Pons (tissue), 1 donor: ENCODE measurements at places on chromosomes 11 and 22.

GRCh38 chr11:85279267-85279666 is 347.9 kb downstream of the DLG2 start:
- no peak for DNase-seq

DNA sequence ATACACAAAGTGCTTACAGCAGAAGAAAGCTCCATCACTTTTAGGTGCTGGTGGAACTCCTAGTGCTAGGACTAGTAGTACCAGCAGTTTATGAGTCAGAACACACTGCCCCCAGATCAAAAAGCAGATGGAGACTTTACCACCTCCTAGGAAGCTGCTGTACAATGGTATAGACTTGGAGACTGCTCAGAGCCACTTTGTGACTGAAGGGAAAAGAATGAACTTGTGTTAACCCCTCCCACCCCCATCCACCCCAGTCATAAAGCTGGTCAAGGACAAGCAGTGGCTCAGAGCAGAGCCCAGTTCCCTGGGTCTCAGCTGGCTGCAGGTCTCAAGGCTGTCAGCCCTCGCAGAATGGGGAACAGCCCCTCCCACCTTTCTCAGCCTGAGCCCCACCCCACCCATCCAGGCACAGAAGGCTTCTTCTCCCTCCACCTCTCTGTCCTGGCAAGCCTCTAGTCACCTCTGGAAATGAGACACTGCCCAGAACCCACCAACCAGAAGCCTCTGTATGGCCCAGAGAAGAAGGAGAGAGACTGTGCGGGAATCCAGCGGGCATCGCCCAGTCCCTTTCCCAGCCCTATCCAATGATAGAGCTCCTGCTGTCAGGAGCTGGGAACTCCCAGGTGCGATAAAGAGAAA is 23.8 kb downstream of the PACSIN2 start:
- DNase-seq = no peak

GRCh38 chr11:9758637-9759518 is 95.0 kb downstream of the SWAP70 start:
- DNase-seq = peak; percentile 53

DNA sequence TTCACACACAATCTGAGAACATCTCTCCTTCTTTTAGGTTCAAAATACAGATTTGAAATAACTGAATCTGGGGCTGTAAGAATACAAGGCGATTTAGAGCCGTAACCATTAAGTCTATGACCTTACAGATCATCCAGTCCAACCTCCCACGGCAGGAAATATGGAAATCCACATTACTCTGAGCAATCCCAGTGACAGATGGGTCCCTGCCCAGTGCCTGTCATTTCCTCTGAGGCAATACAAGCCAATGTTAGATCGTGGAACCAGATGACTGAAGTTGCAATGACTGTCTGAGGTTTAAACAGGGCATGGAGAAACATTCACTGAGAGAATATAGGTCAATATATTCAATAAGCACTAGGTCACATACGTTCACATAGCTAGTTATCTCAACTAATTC is 77.4 kb upstream of the OR5AK2 start:
- DNase-seq = no peak

- no peak for DNase-seq
These were observed 15.2 kb downstream of the PRR33 start for GRCh38 chr11:1876361-1877063.

DNA sequence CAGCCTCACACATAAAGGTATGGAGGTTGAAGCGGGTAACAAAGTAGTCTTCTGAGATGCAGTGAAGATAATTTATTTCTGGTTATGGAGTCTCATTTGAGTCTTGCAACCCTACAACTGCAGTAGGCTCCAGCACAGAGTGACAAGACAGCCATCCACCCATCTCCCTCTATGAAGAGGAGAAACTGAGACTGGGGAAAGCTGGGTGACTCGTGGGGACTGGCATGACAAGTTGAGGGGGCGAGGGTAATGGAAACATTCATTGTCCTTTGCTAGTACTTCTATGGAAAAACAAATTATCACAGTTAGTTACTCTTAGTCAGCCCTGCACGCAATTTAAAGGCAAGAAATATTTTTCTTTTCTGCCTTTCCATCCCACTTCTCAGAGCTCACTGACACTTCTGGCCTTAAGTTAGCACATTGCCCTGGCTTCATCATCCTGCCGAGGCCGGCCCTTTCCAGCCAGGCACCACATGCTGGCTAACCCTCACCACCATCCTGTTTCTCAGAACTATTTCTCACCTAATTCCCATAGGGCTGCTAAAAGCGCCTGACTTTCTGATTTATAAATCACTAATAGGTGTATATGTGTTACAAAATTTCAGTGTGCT is 361.1 kb downstream of the ETS1 start:
- no peak for DNase-seq

- DNase-seq = no peak
These were observed 5.8 kb upstream of the MS4A18 start for GRCh38 chr11:60718524-60719316.

GRCh38 chr11:68904248-68904847 is 657 bp downstream of the IGHMBP2 start:
- DNase-seq = peak; percentile 3

GRCh38 chr22:36982136-36982535 is 37.1 kb downstream of the TST start:
- no peak for DNase-seq

DNA sequence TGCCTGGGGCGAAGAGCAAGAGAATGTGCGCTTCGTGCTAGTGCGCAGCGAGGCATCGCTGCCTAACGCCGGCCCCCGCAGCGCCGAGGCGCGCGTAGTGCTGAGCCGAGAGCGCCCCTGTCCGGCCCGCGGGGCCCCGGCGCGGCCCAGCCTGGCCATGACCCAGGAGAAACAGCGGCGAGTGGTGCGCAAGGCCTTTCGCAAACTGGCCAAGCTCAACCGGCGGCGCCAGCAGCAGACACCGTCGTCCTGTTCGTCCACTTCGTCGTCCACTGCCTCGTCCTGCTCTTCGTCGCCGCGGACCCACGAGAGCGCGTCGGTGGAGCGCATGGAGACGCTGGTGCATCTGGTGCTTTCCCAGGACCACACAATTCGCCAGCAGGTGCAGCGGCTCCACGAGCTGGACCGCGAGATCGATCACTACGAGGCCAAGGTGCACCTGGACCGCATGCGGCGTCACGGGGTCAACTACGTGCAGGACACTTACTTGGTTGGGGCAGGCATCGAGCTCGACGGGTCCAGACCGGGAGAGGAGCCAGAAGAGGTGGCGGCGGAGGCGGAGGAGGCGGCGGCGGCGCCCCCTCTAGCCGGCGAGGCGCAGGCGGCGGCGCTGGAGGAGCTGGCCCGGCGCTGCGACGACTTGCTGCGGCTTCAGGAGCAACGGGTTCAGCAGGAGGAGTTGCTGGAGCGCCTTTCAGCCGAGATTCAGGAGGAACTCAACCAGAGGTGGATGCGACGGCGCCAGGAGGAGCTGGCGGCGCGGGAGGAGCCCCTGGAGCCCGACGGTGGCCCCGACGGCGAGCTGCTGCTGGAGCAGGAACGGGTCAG is 1.0 kb downstream of the RASSF10 start:
- DNase-seq = no peak

GRCh38 chr11:69463995-69464960 is 17.2 kb upstream of the LINC01488 start:
- DNase-seq = no peak

DNA sequence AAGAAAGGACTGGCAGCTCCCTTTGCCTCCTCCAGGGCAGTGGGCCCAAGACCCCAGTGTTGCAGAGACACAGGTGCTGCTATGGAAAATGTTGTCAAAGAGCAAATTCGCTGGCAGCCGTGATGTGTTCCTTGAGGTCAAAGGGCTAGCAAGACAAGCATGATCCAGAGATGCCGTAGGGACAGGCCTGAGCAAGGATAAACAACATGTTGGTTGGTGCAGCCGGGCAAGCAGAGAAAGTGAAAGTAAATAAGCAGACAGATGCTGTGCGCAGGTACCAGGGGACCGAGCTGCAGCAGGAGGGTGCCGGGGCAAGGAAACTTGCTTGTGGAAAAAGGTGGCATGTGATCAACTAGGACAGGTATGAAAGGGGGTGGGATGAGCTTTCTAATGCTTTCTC is 125.5 kb upstream of the NECTIN1 start:
- DNase-seq = no peak

DNA sequence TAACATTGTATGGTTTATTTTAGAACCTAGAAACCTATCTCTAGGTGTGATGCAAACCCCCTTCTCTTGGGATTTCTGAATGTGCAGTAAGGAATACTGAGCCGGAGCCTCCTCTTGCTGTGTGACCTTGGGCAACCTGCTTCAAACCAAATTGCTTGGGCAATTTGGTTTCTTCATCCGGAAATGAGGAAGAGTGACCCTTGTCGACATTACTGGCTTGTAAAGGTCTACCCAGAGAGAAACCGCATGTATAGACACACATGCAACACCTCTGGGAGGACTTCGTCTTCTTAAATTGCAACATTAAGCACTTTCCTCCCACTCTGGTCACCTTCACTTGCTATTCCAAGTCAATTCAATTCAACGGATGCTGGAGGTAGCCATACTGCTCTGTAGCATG is 19.6 kb upstream of the TP53I11 start:
- DNase-seq = no peak

GRCh38 chr11:107804971-107805370 is 53.6 kb downstream of the SLC35F2 start:
- no peak for DNase-seq

- DNase-seq = no peak
These were observed 49.0 kb downstream of the SC5D start for GRCh38 chr11:121341609-121342008.

GRCh38 chr11:76237000-76237649 is 30.8 kb upstream of the WNT11 start:
- DNase-seq = no peak

- no peak for DNase-seq
These were observed 45.9 kb upstream of the GPR83 start for GRCh38 chr11:94447149-94447548.

GRCh38 chr22:42747701-42748513 is 27.2 kb upstream of the A4GALT start:
- DNase-seq = no peak

DNA sequence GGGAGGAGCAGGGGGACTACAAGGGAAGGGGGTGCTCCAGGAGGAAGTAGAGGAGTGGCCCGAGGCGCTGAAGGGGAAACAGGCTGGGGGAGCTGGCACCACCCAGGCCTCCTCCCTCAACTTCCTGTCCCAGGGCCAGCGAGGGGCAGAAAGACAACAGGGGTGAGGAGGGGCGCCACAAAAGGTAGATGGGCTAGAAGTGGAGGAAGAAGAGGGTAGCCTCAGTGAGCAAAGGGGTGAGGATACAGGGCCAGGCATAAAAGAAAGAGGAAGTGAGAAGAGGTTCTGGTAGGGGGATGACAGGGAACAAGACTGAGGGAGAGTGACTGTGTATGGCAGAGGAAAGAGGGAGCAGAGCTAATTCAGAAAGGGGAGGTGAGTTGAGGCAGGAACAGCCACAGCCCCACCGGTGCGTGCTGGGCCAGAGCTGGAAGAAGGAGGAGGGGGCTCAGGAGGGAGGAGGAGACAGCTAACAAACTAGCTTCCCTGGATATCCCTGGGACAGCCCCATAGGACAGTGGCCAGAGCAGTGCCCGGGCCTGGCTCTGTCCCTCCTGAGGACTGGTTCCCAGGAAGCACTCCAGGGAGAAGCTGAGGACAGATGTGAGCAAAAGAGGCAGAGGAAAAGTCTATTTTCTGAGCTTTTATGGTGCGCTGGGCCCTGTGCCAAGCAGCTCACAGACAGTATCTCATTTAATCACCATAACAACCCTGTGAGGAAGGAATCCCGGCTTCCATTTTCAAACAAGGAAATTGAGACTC is 8.5 kb downstream of the DCHS1 start:
- no peak for DNase-seq

DNA sequence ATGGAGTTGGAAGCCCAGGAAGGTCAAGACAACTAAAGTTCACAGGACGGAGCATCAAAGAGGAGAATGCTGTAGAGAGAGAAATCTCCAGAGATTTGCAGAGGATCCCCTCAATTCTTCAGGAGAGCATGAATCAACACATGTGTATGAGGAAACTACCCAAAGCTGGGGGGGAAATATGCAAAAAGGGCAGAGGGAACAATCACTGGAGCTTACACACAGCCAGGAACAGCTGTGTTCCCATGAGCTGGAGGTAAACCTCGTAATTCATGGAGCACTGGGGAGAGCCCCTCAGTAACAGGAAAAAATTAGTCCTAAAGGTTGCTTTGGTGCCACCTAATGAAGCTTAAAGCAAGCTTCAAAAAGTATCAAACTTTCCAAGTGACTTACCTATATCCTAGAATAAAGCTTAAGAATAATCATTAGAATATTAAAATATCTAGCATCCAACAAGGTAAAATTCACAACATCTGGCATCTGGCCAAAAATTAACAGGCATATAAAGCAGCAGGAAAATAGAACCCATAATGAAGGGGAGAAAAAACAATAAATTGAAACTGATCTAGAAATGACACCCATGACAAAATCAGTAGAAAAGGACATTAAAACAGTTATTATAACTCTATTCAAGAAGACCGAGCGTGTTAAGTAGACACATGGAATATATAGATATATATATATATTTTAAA is 134.2 kb downstream of the STK33 start:
- DNase-seq = no peak

DNA sequence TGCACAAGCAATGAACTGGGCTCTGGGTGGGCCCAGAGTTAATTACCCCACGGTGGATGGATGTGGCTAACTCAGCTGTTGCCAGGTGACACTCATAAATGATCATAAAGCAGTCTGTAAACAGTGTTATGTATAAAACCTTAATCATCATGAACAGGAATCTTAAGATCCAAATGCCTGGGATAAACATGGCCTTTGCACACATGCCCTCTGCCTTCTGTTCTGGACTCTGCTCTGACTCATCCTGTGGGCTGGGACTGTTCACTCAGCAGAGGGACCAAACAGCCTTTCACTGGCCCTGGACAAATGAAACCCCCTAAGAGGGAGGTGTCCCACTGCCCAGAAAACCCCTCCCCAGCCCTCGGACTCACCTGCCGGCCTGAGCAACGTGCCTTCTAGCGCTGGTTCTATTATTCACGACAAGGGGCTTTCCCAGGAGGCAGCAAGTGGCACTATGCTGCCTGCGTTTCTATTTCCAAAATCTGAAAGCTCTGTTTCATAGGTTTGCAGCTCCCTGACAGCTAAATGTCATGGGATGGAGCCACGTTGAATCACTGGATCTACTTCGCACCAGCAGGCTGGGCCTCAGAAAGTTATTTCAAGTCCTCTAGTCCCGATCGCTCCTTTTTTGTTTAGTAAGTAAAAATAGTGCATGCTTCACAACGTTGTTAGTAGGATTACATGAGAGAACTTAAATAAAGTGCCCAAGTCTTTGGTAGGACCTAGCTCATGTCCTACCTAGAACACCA is 53.0 kb downstream of the LARGE1 start:
- no peak for DNase-seq

DNA sequence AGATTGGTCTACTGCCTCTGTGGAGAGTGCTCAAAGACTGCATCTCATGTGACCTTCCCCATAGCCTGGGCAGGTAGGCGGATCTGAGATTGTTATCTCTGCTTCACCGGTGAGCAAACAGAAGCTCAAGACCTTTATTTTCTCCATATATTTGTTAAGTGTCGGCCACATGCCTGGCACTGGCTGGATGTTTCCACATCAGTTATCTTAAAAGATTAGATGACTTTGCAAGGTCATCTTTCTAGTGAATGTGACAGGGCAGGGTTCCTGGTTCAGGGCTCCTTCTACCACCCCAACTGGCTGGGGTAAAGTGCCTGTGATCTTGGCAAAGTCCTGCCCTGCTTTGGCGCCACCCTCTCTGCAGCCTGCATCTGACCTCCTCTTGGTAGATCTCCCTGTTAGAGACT is 125.0 kb downstream of the CCDC81 start:
- no peak for DNase-seq

- DNase-seq = peak; percentile 77
These were observed 437.3 kb upstream of the CADM1 start for GRCh38 chr11:115941481-115941993.
